Stimulated activated CD8-positive, alpha-beta memory T cell treated with anti-CD3 and anti-CD28 coated beads, Interleukin-12 subunit alpha, Interleukin-12 subunit beta, amount 100 ng/mL, for 1 hour (primary cell): ENCODE measurements at places on chromosomes 6 and 20.

DNA sequence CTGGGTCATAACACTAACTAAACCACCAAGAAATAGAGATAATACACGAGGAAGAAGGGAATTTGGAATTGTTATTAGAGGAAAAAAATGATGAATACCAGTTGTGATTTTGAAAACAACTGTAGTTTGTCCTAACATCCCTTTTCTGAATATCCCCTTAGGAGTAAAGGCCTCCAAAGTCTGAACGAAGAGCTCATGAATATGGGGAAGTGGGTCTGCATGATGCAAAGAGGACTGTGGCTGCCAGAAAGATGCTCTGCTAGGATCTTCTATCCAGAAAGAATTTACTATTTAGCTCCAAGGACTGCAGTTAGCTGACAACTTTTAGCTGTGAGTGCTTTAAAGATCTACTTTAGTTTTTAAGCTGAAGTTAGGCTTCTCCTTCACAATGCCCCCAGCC, 308.8 kb upstream of the HS3ST5 start:
- DNase-seq, result no peak

DNA sequence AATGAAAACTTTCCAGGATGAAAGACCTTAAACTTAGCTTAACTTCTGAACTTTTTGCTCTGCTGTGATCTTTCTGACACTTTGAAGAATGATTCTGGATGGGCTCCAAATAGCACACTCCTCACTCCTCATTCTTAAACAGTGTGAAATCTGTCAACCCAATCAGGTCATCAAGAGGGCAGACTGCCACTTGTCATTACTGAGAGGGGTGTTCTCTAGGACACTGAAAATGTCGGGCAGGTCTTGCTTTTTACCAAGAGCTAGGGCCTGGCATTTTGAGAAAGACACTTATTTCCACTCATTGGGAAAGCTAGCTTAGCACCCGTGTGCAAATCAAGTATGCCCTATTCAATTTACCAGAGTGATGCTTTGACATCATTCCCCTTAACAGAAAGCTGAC, 122.2 kb downstream of the MTFR2 start:
- no peak for DNase-seq

DNA sequence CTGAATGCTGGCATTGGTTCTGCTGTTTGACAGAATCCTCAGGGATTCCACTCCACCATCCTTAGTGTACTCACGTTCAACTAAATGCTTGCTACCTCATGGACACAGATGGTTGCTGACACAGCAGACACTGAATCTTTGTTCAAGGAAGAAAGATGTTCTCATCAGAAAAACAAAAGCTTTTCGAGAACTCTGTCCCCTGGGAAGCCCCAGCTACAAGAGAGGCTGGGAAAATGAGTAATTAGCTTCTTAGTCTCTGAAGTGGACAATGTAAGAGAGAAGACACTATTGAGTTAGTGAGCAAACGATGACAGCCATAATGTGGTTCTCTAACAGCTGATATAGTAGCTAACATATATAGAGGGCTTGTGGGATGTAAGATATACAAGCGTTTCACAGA, 30.9 kb upstream of the ENPP5 start:
- no peak for DNase-seq

DNA sequence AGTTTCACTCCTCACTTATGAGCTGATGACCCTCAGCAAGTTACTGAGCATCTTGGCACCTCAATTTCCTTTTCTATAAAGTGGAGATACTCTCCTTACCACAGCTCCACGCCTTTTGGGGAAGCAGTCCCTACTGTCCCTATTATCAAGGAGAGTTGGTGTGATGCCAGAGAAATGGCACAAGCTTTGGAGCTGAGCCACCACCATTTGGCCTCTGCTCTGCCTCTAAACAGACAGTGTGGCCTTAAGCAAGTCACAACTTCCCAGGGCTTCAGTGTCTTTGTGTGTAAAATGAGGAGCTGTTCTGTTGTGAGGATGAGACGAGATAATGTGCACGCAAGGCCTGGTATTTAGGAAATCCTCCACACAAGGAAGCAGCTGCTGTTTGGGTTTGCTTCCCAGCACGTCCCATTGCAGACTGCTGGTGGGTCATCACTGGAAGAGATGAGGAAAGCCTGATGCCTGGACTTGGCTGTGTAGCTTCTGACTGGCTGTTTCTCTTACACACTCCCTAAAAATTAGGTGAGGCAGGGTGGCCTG, 18.5 kb downstream of the NSFL1C start:
- no peak for DNase-seq

DNA sequence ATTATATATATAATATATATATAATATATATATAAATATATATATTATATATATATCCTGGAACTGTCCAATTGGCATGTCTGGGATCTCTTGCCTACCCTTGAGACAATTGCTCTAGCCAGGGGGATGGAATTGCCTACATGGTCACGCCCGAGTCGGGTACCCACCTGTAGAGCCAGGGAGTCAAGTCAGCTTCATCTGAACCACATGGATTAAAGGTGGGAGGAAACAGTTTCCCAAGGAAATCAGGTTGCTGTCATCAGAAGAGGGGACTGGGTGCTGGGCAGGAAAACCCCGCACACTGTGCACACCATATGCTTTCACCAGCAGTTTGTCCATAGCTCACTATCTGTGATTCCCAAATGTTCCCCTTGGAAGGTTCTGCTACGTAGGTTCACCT, 252.5 kb upstream of the NOX3 start:
- DNase-seq, result no peak

DNA sequence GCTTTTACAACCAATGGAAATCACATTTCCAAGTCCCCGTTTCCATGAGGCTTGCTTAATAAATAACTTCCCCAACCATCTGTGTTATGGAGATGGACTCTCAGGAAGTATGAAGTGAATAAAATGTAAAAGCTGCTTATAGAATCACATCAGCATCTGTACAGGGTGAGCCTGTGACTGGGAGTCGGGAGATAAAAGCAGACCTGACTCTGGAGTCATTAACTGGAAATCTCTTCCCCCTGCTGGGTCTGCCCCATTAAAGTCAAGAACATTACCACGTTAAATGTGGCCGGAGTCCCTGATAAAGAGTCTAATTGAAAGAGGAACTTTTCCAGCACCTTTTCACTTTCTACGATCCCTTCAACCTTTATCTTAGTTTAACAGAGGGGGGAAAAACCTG, 368.5 kb downstream of the DOK5 start:
- DNase-seq, result no peak

GRCh38 chr6:37492991-37493660, 6.6 kb downstream of the CCDC167 start:
- DNase-seq, result no peak

DNA sequence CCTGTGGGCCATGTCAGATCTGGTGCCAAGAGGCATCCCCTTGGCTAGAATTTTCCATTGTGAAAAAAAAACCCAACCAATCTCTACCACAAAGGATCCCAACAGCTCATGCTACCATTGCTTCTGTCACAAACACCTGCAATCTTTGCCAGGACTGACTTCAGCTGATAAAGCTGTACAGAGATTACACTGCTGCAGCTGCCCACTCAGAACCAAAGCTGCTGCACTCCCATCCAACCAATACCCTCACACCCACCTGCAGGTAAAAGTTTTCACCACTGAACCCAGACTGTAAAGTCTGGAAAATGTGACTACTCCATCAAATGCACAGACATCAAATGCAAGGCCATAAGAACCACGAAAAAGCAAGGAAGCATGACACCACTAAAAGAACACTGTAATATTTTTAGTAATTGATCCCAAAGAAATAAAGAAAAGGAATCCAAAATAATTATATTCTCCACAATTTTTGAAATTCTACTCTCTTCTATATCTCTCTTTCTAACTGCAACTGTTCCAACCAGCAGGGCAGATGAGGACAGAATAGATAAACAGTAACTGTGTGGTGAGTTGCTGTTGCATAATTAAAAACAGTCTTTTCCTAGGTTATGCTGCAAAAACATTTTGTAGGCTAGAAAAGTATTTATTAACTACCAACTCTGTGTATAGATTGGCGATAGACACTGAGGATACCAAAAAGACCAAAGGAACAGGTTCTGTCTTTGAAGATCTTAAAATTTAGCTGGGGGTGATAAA, 128.0 kb upstream of the MCHR2 start:
- no peak for DNase-seq

DNA sequence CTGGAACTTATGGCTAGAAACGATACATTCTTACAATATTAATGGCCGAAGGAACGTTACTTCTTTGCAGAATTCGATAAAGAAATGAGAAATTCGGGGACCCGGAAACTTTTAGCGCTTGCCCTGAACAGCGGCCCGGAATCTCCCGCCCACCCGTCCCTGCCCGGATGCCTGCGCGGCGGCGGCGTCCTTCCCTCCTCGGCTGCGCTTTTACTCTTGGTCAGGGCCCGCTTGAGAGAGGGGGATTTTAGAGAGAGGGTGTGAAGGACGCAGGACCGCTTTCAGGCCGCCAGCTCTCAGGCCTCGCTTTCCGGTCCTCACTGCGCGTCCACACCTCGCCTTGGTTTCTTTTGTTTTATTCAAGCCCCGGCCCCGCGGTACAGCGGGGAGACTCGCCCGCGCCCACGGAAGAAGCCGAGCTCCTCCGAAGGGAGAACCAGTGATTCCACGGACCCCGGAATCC, 243.7 kb downstream of the ARID1B start:
- DNase-seq, result peak; percentile 41

- DNase-seq, result no peak
Observed at GRCh38 chr6:14165091-14165490, 47.5 kb downstream of the CD83 start.

- DNase-seq, result no peak
Observed at GRCh38 chr6:106972500-106972899, 2.0 kb downstream of the CD24 start.

DNA sequence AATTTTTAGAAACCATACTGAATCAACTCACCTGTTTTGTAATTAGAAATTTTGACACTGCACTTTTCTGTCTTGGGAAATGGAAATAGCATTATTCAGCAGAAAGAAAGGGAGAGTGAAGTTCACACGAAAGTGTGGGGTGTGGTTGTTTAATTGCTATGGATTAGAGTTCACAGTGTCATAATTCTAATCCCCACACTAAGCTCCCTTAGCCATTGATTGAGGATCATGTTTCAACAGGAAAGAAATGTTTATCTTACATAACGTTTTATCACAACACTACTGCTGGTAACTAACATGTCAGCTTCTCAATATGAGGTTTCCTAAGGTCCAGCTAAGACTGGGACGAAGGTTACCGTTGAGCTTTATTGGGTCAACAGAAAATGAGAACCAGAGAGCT, 31.4 kb upstream of the GSTA5 start:
- DNase-seq, result no peak

- no peak for DNase-seq
Observed at GRCh38 chr6:1200409-1201101, 111.3 kb upstream of the FOXQ1 start.

DNA sequence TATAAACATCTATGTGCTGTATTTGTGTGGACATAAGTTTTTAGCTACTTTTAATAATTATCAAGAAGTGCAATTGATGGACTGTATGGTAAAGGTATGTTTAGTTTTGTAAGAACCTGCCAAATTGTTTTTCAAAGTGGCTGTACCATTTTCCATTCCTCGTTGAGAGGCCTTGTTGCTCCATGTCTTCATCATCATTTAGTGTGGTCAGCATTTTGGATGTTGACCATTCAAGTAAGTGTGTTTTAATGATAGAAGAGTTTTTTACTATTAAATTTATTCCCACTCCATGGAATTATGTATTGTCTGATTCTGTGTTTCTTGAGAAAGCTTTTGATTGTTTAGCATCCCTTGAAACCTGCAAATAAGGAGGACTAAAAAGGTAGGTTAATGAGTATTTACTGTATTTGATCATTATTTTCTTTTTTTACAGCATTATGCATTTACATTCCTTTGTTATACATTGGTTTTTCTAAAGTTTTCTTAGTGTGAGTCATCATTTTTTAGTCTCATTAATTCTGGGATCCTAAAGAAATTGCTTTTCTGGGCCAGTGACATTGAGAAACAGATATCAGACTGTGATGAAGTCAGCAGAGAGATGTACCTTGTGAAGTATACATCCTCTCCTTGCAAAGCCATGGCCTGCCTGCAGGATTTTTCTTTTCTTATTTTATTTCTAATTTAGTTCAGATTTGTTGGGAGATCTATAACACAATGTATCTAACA, 312.8 kb upstream of the PTCHD4 start:
- no peak for DNase-seq

DNA sequence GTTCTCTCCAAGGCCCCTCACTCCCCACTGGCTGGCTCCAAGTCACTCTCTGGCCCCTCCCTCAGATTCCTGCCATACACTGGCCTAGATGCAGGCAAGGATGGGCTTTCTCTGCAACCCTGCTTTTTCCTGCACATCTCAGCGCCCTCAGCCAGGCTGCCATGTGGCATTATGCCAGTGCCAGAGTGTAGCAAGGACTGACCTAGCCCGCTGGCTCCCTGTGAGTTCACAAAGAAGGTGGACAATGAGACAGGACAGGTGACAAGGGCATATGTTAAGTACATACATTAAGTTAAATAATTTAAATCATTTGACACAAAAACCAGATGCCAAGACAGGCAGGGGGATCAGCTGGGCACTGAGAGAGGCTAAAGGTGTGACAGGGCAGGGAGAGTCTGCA, 394.6 kb downstream of the ZFAND3 start:
- no peak for DNase-seq

DNA sequence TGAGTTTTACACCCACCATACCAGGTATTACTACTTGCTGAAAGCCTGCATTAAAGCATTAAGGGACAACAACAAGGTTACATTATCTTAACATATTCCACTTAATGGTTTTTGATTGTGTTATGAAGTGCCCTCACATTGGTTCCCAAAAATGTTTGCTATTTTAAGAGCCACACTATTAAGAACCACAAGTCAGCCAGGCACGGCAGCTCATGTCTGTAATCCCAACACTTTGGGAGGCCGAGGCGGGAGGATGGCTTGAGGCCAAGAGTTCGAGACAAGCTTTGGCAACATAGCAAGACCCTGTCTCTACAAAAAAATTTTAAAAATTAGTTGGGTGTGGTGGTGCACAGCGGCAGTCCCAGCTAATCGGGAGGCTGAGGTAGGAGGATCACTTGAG, 28.2 kb downstream of the ATXN1 start:
- no peak for DNase-seq

- DNase-seq, result no peak
Observed at GRCh38 chr20:44459271-44459670, 16.4 kb upstream of the TTPAL start.

DNA sequence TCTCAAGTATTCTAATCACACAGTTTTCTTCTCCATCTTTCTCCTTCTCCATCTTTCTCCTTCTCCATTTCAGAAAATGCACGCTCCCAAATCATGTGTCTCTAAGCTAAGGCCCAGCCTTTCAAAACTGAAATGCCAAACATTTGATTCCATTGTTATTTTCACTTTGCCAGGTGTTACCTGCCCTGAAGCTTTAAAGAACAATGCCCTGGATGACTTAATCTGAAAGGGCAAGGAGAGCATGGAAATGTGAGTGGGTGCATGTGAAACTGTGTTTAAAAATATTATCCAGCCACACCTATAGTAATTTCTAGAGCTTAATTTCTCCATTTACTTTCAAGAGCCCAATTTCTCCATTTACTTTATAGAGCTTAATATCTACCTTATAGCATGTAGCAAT, 42.4 kb upstream of the GCLC start:
- no peak for DNase-seq

- DNase-seq, result no peak
Observed at GRCh38 chr6:160477901-160478300, 129.7 kb downstream of the SLC22A3 start.
